Mesothelial cell of epicardium (in vitro differentiated cells): ENCODE measurements at places on chromosomes 6 and 20.
A peak's percentile ranks its signal among the peaks of the same experiment; 100 is the strongest.

DNA sequence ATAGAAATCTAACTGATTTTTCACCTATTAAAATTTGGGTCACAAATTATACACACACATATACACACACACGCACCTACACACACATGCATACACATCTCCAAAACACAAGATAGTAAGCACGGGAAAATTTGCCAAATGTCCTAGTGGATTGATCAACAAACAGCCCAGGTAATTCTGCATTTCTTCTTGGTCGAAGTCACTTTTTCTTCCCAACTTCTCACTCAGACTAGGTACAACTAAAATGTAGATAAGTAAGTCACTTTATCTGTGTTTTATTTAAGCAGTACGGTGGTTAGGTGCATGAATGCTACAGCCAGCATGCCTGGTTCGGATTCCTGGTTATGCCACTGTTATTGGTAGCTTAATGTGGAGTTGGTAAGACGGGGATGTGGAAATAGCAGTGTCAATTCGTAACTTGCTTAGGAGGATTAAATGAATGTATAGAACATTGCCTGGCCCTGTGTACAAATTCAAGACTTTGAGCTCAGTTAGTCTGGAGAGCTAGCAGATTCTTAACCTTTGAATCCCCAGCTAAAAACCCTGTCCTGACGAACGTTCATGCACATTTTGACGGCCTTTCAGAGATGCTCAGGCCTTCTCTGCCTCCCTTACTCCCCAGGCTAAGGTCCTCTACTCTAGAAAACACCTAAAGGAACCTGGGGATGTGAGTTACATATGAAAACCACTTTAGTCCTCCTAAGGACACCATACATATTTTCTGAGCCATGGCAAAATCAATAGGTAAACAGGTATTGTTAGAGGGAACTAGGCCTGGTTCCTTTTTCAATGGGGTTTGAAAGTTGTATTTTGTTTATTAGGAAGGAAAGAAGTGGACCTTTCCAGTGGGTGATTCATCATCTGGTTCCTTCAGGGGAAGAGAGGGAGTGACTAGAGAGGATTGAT is 50.9 kb downstream of the CYP24A1 start:
- no peaks in the 10 kb centered on the region for H3K36me3 ChIP-seq
- peak overlapping the region; percentile 97 for H3K27ac ChIP-seq
- H3K4me3 ChIP-seq: no peak overlapping the region
- no peak for DNase-seq

GRCh38 chr6:1702580-1703051 is 92.9 kb downstream of the FOXC1 start:
- H3K27ac ChIP-seq: peak overlapping the region; percentile 93
- DNase-seq: no peak
- H3K4me1 ChIP-seq: peaks cover 59% of the 10 kb centered on the region
- no peak overlapping the region for H3K4me3 ChIP-seq
- no peaks in the 10 kb centered on the region for H3K36me3 ChIP-seq
- H3K27me3 ChIP-seq: peaks cover 2% of the 10 kb centered on the region

DNA sequence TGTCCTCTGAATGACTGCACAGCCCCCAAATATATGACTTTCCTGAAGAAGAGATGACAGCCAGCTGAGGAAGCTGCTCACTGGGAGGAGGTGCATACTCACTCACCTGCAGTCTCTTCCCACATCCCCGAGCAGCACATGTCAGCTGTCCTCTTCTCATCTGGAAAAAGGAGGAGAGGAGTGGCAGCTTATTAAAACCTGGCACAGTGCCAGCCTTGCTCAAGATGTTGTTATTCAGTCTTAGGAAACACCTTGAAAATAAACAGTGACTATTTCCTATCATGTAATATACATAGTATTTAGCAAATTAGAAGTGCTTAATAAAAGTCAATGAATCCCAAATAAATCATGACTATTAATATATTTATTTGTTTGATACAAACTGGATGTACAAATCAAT is 232.9 kb downstream of the EPM2A start:
- H3K4me1 ChIP-seq: peaks cover 6% of the 10 kb centered on the region
- peaks cover 4% of the 10 kb centered on the region for H3K27me3 ChIP-seq
- H3K36me3 ChIP-seq: no peaks in the 10 kb centered on the region
- no peak overlapping the region for H3K27ac ChIP-seq
- no peak for DNase-seq

- no peak for DNase-seq
- H3K27ac ChIP-seq: peak overlapping the region; percentile 75
- H3K4me1 ChIP-seq: peaks cover 69% of the 10 kb centered on the region
- no peaks in the 10 kb centered on the region for H3K27me3 ChIP-seq
- no peak overlapping the region for H3K4me3 ChIP-seq
- no peaks in the 10 kb centered on the region for H3K36me3 ChIP-seq
These were observed 170.9 kb downstream of the KLHL32 start for GRCh38 chr6:97095311-97095850.

- H3K27ac ChIP-seq: no peak overlapping the region
- no peaks in the 10 kb centered on the region for H3K4me1 ChIP-seq
- H3K4me3 ChIP-seq: no peak overlapping the region
- no peaks in the 10 kb centered on the region for H3K36me3 ChIP-seq
- H3K27me3 ChIP-seq: no peaks in the 10 kb centered on the region
- no peak for DNase-seq
These were observed 1622.8 kb downstream of the HACE1 start for GRCh38 chr6:103236923-103237322.

- no peaks in the 10 kb centered on the region for H3K36me3 ChIP-seq
- H3K4me1 ChIP-seq: peaks cover under 1% of the 10 kb centered on the region
- no peak overlapping the region for H3K4me3 ChIP-seq
These were observed 8.5 kb upstream of the ANGPT4 start for GRCh38 chr20:924639-925038.

- no peaks in the 10 kb centered on the region for H3K4me1 ChIP-seq
- no peak overlapping the region for H3K4me3 ChIP-seq
- H3K27ac ChIP-seq: no peak overlapping the region
- no peak for DNase-seq
- H3K27me3 ChIP-seq: no peaks in the 10 kb centered on the region
- H3K36me3 ChIP-seq: peaks cover 51% of the 10 kb centered on the region
These were observed 30.8 kb downstream of the FBXO30 start for GRCh38 chr6:145783796-145784195.

GRCh38 chr6:139473731-139474130 is 99.3 kb upstream of the CITED2 start:
- H3K36me3 ChIP-seq: no peaks in the 10 kb centered on the region
- H3K4me1 ChIP-seq: peaks cover 34% of the 10 kb centered on the region
- DNase-seq: no peak
- no peaks in the 10 kb centered on the region for H3K27me3 ChIP-seq
- no peak overlapping the region for H3K4me3 ChIP-seq
- H3K27ac ChIP-seq: peak overlapping the region; percentile 78

DNA sequence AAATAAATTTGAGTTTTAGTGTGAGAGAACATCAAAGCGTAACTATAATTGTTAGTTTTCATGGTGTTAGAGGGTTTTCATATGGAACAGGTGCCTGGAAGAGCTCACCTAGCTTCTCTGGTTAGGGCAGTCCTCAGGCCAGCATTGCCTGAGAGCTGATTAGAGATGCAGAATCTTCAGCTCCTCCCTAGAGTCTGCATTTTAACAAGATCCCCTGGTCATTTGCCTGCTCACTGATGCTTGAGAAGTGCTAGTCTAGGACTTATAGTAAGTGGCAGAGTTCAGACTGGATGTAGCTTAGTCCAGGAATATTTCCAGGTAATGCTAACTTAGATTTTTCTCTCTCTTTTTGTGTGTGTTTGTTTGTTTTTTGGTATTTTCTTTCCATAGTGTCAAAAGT is 21.7 kb upstream of the SMIM26 start:
- DNase-seq: no peak

GRCh38 chr20:19308146-19308545 is 95.7 kb downstream of the SLC24A3 start:
- H3K4me1 ChIP-seq: peaks cover 18% of the 10 kb centered on the region
- H3K4me3 ChIP-seq: no peak overlapping the region
- no peaks in the 10 kb centered on the region for H3K27me3 ChIP-seq
- no peak overlapping the region for H3K27ac ChIP-seq

GRCh38 chr20:49568278-49569151 is 578 bp upstream of the PTGIS start:
- peak; percentile 31 for DNase-seq
- H3K4me3 ChIP-seq: peak overlapping the region; percentile 80
- H3K27ac ChIP-seq: peak overlapping the region; percentile 88
- H3K27me3 ChIP-seq: no peaks in the 10 kb centered on the region
- H3K36me3 ChIP-seq: peaks cover 4% of the 10 kb centered on the region
- H3K4me1 ChIP-seq: peaks cover 36% of the 10 kb centered on the region

DNA sequence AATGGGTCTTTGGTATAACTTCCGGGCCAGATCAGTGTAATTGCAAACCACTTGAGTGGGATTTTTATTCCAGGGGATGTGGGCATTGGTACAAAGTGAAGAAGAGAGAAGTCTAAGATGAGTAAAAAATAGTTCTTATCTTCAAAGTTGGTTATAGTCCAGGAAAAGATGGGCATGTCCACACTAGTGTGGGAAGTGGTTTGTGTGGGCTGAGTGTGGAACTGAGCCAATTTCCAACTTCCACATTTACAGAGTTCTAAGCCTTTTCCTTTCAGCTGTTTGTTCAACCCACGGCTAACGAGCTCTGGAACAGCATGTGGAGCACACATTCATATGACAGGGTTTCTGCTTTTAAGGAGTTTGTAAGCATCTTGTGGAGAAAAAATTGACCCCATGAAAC is 72.3 kb upstream of the IFNGR1 start:
- no peaks in the 10 kb centered on the region for H3K27me3 ChIP-seq
- DNase-seq: no peak
- H3K4me1 ChIP-seq: peaks cover 6% of the 10 kb centered on the region

GRCh38 chr20:40813708-40814630 is 124.9 kb upstream of the MAFB start:
- peak; percentile 9 for DNase-seq
- no peak overlapping the region for H3K4me3 ChIP-seq
- H3K4me1 ChIP-seq: no peaks in the 10 kb centered on the region
- H3K36me3 ChIP-seq: no peaks in the 10 kb centered on the region
- H3K27me3 ChIP-seq: peaks cover 19% of the 10 kb centered on the region

DNA sequence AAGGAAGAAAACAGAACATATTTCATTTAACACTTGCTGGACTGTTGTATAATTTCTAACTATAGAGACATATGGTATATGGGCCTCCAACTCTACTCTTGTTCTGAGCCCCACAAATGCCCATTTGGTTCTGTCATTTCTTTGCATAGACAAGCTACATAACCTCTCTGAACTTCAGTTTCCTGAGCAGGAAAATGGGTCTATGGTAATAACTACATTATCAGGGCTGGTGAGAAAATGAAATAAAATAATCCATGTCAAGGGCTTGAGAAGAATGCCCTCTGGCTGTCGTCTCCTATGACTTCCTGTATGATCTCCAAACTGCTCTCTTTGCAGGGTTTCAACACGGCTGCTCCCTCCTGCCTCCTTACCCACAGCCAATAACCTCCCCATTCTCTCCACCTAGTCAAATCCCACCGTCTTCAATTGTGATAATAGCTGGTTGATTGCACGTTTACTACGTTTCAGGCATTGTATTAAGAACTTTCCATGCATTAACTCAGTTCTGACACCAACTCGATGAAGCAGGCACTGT is 12.0 kb downstream of the ZCCHC3 start:
- H3K4me3 ChIP-seq: peak overlapping the region; percentile 72
- no peaks in the 10 kb centered on the region for H3K36me3 ChIP-seq
- peaks cover 33% of the 10 kb centered on the region for H3K4me1 ChIP-seq
- peak overlapping the region; percentile 98 for H3K27ac ChIP-seq
- no peaks in the 10 kb centered on the region for H3K27me3 ChIP-seq
- no peak for DNase-seq

DNA sequence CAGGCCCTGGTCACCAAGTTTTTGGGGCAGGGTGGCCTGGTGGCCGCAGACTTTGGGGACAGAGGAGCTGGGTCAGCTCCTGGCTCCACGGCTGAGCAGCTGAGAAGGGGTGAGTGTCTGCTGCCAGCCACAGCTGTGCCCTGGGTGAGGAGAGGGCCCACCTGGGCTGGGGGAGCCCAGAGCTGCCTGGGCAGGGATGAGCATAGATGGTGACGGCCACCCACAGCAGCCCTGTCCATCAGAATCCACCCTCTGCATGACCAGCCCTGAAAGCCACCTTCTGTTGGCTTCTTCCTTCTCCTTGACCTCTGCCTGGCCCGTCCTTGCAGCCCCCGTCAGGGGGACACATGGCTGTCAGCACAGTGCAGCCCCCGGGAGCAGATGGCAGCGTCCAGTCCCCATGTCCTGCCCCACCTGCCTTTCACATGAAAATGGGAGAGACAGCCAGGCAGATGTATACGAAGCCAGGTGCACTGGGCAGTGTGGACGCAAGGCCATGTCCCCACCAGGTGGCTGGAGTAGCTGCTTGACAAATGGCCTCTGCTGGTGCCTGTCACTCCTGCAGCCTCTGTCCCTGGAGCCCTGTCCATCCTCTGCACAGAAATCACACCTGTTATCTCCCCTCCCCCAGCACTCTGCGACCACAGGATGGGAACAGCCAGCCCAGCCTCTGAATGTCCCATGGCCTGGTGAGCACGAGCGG is 220.8 kb downstream of the PREX1 start:
- no peak for DNase-seq
- H3K36me3 ChIP-seq: peaks cover 2% of the 10 kb centered on the region
- peaks cover 7% of the 10 kb centered on the region for H3K4me1 ChIP-seq

- no peak overlapping the region for H3K27ac ChIP-seq
- peaks cover 59% of the 10 kb centered on the region for H3K27me3 ChIP-seq
- no peak for DNase-seq
- H3K4me1 ChIP-seq: no peaks in the 10 kb centered on the region
These were observed 21.7 kb upstream of the DAAM2 start for GRCh38 chr6:39770446-39770845.

DNA sequence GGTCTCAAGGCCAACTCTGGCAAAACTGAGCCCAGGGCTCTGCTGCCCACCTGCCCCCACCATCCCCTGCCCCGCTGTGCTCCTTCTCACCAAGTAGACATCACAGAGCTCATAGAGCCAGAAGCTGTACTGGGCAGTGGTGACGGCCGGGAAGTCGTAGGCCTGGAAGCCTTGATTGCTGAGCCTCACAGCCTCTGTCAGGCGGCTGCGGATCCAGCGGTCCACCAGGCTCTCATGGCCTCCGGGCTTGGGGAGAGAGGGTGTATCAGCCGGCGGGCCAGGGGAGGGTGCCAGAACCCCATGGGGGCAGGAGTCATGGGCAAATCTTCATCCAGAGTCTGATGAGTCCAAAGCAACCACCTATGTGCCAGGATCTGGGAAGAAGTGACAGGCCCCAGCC is 2.8 kb upstream of the VWA7 start:
- H3K27ac ChIP-seq: no peak overlapping the region
- H3K4me1 ChIP-seq: peaks cover 12% of the 10 kb centered on the region
- no peak for DNase-seq
- H3K27me3 ChIP-seq: no peaks in the 10 kb centered on the region
- no peak overlapping the region for H3K4me3 ChIP-seq

GRCh38 chr20:56458206-56458821 is 10.1 kb upstream of the RTF2 start:
- no peak for DNase-seq
- no peak overlapping the region for H3K4me3 ChIP-seq
- H3K27me3 ChIP-seq: peaks cover 47% of the 10 kb centered on the region
- no peak overlapping the region for H3K27ac ChIP-seq
- no peaks in the 10 kb centered on the region for H3K4me1 ChIP-seq

DNA sequence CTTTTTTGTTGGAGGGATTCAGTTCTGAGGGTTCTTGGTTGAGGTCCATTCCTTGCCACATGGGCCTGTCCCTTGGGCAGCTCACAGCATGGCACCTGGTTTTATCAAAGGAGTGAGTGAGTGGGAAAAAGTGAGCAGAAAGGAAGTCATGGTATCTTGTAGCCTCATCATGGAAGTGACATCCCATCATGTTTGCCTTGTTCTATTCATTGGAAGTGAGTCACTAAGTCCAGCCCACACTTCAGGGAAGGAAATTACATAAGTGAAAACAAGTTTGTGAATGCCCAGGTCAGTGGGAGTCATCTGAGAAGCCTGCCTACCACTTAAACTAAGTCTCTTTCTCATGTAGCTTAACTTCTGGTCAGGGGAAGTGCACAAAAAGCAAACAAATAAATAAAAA is 32.8 kb upstream of the ZNFX1 start:
- peaks cover 6% of the 10 kb centered on the region for H3K4me1 ChIP-seq
- no peak overlapping the region for H3K27ac ChIP-seq
- no peaks in the 10 kb centered on the region for H3K36me3 ChIP-seq
- H3K27me3 ChIP-seq: peaks cover 52% of the 10 kb centered on the region
